ENCODE measurements at places on chromosomes 13 and 19. TPM values are rescaled to one million over a fixed set of nuclear protein-coding genes. Genes with fewer than 3 reads are reported as not detected.
A peak's percentile ranks its signal among the peaks of the same experiment; 100 is the strongest.

DNA sequence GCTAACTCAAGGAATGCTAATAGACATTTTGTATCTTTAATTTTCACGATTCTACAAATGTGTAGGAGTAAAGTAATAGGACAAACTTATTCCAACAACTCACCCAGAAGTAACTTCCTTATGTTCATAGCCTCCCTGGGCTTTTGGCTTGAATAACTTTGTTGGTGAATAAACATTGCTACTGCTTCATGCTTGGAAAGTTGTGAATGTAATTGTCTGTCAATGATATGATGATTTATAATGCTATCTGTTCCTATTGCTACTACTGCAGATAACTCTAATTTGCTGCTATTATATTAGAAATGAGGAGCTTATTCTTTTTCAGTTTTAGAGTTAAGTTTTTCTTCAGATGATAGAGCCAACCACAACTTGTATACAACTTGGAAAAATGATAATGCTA lies 307.7 kb downstream of the PCDH9 start:
- DNase-seq: no peak

The TYROBP gene
- total RNA-seq: 3.6 TPM

The CAMSAP3 gene
- 7.0 TPM for total RNA-seq

- DNase-seq: no peak
Observed at GRCh38 chr13:111958612-111959395, 108.1 kb upstream of the SOX1 start.

The ZGLP1 gene
- 1.2 TPM for total RNA-seq

The LRP3 gene
- 24.4 TPM for total RNA-seq

The NMRK2 gene
- 97.1 TPM for total RNA-seq

DNA sequence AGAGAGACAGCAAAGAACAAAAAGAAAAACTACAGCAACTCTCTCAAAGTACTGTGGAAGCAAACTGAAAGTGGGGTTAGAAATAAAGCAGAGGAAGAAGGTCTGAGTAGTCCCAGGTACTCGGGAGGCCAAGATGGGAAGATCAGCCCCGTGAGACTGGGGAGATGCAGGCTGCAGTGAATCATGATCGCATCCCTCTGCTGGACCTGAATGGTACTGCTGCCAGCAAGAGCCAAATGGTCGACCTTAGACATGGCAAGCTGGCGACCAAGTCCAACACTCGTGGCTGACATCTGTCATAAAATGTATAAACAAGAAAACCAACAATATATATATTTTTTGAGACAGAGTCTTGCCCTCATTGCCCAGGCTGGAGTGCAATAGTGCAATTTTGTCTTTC lies 33.7 kb upstream of the ZNF724 start:
- peak; percentile 22 for DNase-seq

DNA sequence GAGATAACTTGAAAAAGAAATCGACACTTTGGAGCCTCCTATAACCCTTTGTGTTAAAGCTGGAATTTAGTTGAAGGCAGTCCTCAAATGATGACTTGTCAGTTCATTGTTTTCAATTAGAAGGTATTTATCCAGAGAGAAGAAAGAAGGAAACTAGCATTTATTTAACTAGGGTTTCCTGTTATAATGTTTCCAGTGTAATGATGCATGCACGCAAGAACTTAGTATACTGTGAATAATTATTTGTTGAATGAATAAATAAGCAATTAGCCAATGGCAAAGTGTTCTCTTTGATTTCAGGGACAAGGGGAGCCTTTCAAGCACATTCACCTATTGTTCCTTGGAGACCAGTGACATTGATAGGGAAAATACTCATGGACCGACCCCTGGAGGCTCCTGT lies 307.4 kb downstream of the KLF5 start:
- no peak for DNase-seq

GRCh38 chr19:35643255-35644205 lies 2.0 kb downstream of the ETV2 start:
- peak; percentile 92 for DNase-seq

GRCh38 chr19:4970558-4971423 lies 1.9 kb downstream of the KDM4B start:
- DNase-seq: no peak

- DNase-seq: no peak
Observed at GRCh38 chr19:30117636-30118145, 175.7 kb downstream of the URI1 start.

DNA sequence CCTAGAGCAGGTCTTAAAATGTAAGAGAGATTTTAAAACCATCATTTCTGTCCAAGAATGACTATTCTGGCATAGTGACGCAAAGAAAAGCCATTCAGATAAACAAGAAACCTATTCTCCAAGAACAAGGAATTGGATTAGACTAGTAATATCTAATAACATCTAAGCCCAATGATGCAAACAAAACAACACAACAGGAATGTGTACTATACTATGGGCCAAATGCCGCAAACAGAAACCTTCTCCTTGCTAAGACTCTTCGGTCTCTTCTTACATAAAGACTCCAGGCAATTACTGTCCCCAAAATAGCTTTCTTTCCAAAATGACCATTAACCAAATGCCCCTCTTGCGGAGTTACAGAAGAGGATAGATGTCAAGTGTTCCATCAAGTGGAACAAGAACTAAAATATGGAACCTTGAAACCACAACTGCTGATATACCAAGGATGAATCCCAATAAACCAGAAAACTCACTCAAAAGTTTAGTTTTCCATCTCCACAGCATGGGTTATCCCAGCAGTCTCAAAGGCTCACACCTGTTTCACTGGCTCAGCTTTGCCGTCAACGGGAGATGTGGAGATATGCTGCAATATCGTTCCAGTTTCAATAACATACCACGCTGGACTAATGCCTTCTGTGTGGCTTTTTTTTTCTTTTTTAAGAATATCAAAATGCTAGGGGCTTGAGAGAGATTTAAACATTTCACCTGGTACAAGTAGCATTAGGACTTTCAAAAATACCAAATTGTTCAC lies 76.2 kb downstream of the FOXO1 start:
- peak; percentile 68 for DNase-seq

- DNase-seq: no peak
Observed at GRCh38 chr19:597406-598315, 8.0 kb downstream of the HCN2 start.

The ELSPBP1 gene
- not detected for total RNA-seq

The NLRP7 gene
- total RNA-seq: not detected

GRCh38 chr13:111857846-111858560 lies 208.9 kb upstream of the SOX1 start:
- DNase-seq: no peak

- peak; percentile 84 for DNase-seq
Observed at GRCh38 chr13:50085063-50085462, 69.8 kb downstream of the KCNRG start.

The CEACAM4 gene
- total RNA-seq: not detected

The PROSER1 gene
- total RNA-seq: 34.0 TPM

DNA sequence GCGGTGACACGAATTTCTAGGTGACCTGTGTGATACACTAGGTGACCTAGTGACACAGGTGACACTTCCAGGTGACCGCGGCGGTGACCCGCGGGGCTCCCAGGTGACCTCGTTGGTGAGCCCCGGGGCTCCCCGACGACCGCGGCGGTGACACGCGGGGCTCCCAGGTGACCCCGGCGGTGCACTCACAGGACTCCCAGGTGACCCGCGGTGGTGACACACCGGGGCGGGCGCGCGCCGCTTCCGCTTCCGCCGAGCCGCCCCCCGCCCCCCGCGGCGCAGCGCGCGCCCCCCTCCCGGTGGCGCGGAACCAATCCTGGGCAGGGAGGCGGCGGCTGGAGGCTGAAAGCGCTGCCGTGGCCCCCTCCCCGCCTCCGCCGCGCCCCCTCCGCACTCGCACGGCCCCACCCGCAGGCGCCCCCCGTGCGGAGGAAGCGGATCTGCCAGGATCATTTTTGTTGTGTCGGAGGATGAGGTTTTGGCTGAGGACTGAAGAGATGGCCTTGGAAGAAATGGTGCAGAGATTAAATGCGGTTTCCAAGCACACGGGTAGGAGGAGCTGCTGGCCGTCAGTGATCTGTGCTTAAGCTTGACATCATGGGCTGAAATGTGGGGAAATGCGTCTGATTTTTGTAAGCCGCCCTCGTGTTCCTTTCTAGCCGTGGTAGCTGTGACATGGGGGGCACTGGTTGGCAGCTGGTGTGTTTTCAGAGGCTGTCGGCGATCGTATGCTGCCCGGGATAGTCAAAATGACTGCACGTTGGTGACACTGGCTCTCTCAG lies at the start of gene MCF2L:
MCF2L (plus strand) TSS at position 305 of the 782 bp plus-strand sequence; CDS start at position 471, 166 bp downstream.
- DNase-seq: peak; percentile 81

DNA sequence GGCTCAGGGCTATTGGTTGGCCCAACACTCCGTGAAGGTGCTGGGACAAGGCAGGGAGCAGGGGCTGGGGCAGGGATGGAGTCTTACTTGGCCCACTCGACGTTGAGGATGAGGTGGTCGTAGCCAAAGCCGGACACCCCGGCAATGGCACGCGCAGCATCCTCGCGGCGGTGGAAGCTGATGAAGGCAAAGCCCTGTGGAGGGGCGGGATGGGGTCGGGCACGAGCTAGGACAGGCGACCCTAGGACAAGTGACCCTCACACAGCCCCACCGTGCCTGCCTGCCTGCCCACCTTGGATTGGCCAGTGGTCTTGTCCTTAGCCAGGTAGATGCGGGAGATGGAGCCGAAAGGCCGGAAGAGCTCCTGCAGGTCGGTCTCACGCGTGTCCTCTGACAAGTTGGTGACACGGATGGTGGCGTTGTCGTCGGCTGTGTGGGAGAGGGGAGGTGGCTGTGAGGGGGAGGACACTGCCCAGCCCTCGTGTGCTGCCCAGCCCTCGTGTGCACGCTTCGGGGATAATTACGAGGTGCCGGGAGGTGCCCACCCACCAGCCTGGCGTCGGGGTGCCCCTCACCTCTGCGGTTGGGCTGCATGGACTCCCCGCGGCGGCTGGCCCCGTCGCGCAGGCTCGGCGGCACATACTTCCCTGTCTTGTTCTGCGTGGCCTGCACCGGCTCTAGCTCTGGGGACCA lies 4.0 kb downstream of the P2RY11 start:
- no peak for DNase-seq

DNA sequence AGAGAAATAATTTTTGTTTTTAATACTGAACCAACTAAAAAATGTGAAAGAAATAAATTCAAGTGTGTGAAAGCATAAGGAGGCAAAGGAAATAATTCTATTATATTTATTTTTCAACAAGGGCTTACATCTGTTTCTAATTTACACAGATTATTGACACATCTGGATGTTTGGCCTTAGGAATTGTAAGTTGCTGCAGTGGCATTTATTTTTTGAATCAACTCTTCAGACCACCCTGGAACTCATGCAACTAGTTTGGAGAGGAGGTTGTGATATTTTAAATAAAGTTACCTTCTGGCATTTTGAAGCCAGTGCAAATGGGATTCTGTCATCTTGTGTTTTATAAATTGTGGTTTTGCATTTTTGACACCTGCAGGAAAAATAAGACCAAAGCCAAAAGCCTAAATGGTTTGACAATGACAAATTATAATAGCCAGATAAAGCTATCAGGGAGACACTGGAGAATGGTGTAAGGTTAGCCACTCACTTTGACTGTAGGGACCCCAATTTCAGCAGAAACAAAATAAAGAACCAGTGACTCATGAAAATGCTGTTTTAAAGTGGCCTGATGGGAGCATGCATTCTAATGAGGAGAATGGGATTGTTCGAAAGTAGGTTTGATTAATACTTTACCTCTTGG lies 192.9 kb downstream of the KLF5 start:
- no peak for DNase-seq

GRCh38 chr13:51068501-51068900 lies 42.6 kb downstream of the C13orf42 start:
- no peak for DNase-seq

The SUCLA2 gene
- total RNA-seq: 106 TPM

The SLC10A2 gene
- not detected for total RNA-seq

DNA sequence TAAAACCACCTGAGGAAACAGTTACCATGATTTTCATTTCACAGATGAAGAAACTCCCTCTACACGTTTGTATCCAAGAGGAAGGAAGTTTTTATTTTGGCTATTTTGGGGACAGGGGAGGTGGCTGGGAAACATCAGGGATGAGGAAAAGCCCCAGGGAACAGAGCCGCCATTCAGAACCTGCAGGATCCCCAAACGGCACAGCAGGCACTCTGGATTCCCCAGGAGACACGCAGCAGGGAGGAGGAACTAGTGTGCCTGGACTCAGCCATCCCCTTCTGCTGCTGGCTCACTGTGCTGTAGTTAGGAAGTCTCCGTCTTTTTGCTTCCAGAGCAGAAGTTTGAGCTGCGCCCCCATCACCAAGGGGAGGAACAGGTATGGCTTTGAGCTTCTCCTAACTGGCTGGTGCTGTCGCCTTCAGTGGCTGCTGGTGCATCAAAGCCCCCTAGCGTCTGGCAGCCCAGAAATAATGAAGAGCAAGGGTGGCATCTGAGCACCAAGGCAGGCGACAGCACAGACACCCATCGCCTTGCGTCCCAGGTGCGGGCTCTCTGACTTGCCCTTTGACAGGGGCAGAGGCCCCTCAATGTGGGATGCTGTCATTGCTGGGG lies 4.2 kb downstream of the NAPA start:
- no peak for DNase-seq

DNA sequence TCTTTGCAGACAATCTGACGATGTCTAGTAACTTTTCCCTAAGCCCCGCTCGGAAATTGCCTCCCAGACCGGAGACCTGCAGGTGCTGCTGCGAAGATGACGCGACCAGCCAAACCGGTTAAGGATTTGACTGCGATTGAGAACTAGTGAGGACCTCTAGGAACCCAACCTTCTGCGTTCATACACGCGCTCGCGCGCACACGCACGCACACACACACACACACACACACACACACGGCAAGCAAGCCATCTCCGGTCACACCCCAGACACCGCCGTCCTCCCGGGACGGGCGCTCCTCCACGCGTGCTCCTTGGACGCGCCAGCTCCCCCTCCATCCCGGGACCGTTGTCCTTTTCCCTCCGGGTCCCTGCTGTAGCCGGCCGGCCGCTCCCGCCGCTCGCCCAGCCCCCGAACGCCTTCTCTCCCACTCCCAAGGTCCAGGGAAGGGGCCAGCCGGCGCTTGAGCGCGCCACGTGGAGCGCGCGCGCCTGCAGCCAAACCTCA lies 1.2 kb downstream of the TBC1D4 start:
- DNase-seq: peak; percentile 79

- no peak for DNase-seq
Observed at GRCh38 chr13:105177265-105177900, 1358.1 kb downstream of the EFNB2 start.

DNA sequence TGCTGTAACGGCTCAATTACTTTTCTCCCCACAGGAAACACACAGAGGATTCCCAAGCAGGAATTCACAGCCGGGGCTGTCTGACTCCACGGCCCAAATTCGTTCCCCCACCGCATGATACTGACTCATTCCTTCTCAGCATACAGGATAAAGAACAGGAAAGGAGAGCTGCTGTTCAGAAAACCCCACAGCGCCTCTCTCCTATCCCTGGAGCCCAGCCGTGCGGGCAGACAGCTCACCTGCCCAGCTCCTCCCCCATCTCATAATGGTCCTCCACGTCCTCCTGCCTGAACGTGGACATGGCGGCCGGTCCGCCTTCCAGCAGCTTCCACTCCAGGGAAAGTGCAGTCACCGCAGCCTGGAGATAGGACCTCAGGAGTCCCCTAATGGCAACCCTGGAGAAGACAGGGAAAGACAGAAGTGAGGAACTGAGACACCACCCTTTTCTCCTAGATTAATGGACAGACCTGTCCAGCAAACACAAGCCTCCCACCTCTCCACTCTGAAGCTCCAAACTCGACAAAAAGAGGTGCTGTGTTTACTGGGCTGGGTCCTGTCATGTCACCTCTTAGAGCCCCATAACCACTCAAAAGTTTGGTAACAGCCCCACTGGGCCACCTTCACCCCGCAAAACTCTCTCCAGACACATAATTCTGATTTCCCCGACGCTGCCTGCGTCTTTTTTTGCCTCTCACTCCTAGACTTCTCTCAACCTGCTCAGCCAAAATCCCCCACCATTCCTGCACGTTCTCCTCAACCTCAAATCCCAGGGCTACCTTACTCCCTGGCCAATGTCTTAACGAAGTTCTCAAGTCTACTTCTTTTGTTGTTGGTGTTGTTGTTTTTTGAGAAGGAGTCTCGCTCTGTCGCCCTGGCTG lies 1.2 kb downstream of the DAPK3 start:
- DNase-seq: peak; percentile 53
